ENCODE measurements at places on chromosomes 2 and 18.
A peak's percentile ranks its signal among the peaks of the same experiment; 100 is the strongest.

DNA sequence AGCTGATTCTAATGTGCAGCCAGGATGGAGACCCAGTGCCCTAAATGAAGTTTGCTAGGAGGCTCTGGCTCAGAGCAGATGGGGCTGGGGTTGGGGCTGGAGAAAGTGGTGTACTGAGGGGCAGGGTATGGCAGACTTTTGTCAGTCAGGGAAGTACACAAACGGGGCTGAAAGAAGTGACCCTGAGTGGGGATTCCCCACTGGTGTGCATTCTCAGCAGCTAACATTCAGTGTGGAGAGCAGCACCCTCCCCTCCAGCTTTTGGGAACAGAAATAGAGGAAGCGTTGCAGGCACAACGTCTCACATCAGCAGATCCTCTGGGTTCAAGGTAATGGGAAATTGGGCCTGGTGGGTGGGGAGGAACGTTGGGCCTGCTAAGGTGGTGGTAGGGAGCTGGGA, 89.1 kb upstream of the GCFC2 start:
- DNase-seq = no peak

- DNase-seq = no peak
Observed at GRCh38 chr2:59174536-59175243, 933.6 kb upstream of the FANCL start.

- DNase-seq = peak; percentile 7
Observed at GRCh38 chr2:85887566-85888019, 1.2 kb downstream of the ST3GAL5 start.

- DNase-seq = peak; percentile 34
Observed at GRCh38 chr18:49814147-49814499, 790 bp upstream of the ACAA2 start.

GRCh38 chr18:10877987-10878386, 271.4 kb downstream of the PIEZO2 start:
- DNase-seq = no peak

DNA sequence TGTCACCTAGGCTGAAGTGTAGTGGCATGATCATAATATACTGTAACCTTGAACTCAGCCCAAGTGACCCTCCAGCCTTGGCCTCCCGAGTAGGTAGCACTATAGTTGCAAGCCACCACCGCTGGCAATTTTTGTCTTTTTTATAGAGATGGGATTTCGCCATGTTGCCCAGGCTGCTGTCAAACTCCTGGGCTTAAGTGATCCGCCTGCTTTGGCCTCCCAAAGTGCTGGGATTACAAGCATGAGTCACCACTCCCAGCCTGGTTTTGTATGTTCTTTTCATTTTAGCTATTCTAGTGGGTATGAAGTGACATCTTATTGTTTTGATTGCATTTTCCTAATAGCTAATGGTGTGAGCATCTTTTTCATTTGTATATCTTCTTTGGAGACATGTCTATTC, 11.3 kb upstream of the EXOC6B start:
- no peak for DNase-seq

DNA sequence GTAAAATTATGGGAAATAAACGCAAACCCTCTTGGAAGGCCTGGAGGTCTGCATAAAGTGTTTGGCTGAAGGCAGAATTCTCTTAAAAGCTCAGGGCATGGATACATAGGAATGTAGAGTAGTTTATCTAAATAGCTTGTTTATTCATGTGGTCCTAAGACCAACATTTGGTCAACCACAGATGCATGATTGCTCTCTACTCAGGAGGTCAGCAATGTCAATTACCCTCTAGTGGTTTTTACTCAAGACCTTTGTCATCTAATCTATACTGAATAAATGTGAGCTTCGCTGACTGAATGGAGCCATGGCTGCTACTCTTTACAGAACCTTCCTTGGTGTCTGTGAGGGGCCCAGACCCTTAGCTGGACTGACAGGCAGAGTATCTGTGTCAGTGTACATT, 139.8 kb downstream of the ATL2 start:
- DNase-seq = no peak

GRCh38 chr2:115183144-115183543, 740.7 kb downstream of the DPP10 start:
- DNase-seq = no peak

DNA sequence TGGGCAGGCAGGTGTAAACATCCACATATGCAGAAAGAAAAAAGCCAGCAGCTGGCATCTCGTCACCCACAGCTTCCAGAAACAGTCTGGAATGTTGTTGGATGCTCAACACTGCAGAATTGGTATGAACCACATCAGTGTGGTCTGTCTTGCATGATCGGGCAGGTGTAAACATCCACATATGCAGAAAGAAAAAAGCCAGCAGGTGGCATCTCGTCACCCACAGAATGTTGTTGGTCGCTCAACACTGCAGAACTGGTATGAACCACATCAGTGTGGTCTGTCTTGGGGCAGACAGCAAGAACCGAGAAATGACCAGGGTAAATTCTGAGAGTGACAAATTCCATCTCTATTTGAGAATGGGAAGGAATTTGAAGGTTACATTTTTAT, 39.6 kb downstream of the DOCK10 start:
- DNase-seq = no peak

DNA sequence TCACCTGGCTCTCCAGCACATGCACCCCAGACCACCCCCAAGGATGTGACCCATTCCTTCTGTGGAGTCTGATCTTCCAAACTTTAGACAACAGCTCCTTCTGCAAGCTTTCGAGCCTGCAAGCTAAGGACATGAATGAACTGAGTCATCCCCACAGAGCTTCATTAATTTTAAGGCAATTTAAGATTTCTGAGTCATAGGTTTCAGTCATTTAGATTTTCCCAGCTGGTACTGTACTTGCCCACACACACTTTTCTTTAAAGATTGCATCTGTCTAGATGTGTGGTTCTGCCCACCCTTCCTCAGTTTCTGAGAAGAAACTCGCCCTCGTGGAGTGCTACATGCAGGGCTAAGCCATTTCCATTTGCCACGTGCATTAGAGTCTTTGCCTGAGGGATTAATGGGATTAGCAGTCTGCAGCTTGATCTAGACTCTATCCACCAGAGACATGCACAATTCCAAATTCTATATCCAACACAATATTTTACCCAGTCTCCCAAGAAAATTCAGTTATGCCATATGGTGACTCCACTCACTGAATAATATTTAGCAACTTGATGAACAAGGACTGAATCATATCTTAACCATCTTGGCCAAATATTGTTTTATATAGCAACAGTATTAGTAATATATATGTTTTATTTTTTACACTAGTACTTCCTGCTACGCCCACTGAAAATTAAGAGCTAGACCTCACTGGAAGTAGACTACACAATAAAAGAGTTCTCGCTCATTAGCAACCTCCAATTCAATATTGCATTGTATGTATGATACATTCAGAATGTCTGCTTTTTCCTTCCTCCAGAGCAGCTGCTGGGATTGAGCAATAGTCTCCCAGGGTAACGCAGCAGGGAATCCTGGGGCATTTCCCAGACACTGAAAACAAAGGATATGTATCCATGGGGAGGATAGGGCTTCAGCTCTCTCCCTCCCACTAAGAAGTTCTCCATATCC, 14.3 kb upstream of the TRIB2 start:
- no peak for DNase-seq

- no peak for DNase-seq
Observed at GRCh38 chr18:71743634-71744033, 800.5 kb downstream of the CBLN2 start.

DNA sequence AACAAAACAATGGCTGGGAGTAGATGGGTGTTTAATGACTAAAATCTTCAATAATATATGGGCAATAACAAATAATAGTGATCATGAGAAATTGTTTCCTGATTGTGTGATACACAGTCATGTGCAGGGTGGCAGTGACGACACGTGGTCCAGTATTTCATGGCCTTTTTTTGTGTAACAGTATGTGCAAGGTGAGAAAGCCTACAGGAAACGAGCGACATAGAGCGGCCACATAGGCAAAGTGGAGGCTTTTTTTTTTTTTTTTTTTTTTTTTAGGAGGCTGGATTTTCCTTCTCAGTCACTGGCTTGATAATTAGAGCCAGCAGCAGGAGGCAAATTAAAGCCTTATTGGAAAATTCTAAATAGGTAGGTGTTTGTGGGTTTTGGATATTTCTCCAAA, 123.7 kb downstream of the MYO3B start:
- no peak for DNase-seq

DNA sequence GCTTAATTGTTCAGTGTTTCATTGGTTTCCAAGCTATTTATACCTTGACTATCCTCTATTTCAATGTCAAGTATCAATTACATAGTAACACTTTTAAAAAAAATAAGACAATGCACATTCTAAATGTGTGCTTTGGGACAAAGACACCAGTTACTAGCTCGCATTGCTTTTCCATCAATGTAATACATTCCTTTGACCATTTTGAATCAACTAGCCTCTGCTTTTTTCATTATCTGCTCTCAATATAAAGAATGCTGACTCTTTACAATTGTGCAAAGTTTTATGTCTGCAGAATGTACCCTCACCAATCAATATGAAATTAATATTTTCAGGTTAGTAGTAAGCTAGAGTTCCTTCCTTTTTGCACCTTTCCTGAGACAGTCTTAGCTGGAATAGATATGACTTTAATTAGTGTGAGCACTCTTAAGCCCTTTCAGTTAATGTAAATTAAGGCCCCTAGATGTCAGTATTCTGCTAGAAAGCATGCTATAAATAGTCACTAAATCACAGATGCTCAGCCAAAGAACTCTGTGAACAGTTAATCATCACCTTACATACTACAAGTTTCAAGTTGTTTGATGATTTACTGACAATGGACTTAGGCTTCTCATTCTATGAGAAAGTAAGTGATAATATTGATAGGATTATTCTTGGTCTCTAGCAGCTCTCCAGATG, 413.6 kb downstream of the PTH2R start:
- no peak for DNase-seq

DNA sequence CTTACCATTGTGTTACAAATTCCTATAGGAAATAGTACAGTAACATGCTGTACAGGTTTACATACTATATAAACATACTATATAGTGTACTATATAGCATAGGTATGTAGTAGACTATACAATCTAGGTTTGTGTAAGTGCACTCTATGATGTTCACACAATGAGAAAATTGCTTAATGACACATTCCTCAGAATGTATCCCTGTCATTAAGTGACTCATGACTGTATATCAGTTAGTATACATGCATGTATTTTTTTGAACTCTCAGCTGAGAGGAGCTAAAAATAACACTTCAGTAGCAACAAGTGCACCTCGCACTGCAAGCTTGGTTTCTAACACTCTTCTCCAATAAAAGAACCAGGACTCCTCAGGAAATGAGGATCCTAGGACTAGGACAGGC, 19.5 kb upstream of the ASXL3 start:
- no peak for DNase-seq

DNA sequence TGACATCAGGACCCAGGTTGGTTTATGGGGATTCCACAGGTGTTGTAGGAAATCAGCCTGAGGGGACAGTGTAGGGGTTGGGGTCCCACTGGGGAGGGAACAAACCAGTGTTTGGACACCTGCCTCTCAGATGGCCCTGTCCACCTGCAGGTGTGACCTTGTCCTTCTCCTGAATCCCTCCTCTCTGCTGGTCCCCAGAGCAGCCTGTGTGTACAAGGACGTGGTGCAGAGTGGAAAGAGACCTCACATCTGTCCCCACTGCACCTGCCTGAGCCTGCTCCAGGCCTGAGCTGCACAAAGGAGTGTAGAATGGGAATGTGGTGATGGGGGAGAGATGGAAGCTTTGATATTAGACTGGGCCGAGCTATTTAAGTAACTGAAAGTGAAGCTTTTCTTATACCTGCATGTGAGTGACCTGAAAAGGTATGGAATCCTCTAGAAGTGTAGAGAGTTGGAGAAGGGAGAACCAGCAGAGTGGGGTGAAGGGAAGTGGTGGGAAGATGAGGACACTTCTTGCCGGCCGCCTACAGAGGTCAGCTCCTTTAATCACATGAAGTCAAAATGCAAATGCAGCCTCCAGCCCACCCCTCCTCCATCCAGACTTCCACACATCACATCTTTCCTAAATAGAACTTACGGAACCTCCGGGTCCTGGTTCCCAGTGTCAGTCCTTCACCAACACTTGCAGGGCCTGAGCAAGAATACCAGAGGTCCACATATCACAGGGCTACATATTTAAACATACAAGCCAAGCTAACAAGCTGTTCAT, 89.3 kb upstream of the SMAD2 start:
- no peak for DNase-seq

DNA sequence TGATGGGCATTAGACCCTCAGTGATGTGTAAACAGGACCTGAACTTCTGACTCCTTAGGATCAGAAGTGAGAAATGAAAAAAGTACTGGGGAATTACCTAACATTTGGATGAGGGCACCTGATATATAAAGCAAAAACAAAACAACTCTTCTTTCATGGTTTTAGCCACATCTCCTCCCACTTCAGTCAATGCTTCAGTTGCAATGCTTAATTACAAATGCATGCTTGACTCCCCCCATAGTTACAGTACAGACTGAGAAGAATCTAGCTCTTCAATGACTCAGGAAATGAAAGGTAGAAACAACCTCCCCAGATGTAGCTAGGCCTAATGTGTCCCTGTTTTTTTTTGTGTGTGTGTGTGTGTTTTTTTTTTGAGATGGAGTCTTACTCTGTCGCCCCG, 276.8 kb upstream of the POU3F3 start:
- no peak for DNase-seq

- DNase-seq = no peak
Observed at GRCh38 chr2:47205576-47206141, 50.6 kb upstream of the STPG4 start.

DNA sequence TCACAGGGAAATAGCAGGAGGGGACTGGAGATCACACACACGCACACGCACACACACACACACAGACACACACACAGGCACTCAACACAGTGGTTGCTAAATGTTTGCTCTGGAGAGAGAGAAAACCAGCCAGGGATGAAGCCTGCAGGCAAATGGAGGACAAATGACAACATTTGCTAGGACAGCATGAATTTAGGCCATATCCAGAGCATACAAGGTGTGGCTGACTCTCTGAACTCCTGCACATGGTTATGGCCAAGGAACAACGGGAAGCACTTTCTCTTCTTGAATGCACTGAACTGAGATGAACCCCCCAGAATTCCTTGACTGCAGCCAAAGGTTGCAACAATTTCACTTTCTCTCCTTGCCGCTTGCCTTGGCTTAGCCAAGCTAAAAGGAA, 230.0 kb upstream of the RASGRP3 start:
- no peak for DNase-seq

- DNase-seq = no peak
Observed at GRCh38 chr2:126811101-126811500, 87.6 kb upstream of the TEX51 start.

GRCh38 chr18:48077291-48077690, 146.8 kb upstream of the SMAD2 start:
- no peak for DNase-seq

DNA sequence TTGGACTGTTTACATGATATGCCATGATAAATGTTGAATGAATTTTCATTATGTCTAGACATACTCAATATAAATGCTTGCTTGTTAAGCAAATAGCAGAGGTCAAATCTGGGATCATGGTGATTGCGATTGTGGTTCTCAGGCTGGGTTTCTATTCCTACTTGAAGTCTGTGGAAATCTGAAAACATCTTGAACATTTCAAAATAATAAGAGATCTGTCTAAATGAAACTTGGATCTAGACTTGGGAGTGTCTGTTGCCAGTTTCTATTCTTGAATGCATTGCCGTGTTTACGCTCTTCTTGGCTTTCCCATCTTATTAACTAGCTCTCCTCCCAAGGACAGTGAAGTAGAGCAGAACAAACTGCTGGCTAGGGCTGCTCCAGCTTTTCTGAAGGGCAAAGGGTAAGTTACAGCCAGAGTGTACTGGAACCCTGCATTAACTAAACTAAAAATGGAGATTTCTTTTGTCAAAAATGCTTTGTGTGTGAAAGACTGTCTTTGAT, 127.7 kb downstream of the DTNA start:
- no peak for DNase-seq

- DNase-seq = no peak
Observed at GRCh38 chr2:154394600-154394999, 303.9 kb upstream of the KCNJ3 start.

GRCh38 chr18:55384551-55385275, 203.3 kb downstream of the TCF4 start:
- DNase-seq = no peak

Data from effector CD8-positive, alpha-beta T cell (primary cell).